ENCODE measurements at places on chromosomes 1 and 21.

GRCh38 chr1:160623227-160623633 is 23.6 kb downstream of the SLAMF1 start:
- DNase-seq, result no peak

DNA sequence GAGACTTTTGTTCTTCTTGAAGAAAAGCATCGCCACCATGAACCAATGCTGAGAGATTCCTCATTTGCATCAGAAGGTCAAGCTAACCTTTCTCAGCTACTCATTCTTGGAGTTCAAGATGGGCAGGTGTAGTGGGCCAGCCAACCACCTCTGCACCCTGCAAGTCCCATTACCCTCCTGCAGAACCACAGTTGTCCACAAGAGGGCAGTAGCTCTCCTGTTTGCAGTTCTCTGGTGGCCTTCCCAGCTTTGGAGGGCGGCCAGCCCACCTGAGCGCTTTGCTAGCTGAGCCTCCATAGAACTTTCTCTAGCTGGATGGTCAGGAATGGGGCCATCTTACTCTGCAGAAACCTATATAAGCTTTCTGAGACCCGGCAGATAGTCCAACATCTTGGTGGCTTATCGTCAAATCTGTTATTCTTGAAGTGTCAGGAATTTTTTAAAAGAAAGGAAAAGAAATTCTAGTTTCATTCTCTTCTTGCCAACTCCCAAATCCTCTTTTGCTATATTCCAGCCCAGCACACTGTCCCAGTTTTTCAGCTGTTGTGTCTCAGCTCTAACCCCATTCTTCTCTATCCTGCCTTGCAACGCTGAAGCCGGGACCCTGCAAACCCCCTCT is 11.0 kb upstream of the LMX1A start:
- peak; percentile 48 for DNase-seq

GRCh38 chr1:76547916-76548315 is 319.4 kb upstream of the ST6GALNAC5 start:
- no peak for DNase-seq

DNA sequence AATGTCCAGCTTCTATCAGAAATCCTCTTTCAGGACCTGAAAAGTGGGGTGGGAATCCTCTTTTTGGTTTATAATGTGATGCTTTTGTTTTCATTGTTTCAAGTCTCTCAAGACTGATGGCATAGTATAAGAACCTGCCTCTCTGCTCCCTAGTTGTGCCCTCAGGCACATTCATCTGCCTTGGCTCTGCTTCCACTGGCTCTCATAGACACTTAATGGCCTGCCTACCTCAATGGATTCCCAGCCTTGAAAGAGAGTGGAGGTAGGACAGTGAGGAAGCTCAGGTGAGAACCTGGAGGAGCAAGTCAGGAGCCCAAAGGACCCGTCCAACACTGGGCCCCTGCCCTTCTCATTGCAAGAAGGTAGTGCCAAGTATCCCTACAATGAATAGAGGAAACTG is 4.8 kb downstream of the TTLL7 start:
- no peak for DNase-seq

GRCh38 chr1:150321826-150322166 is 463 bp downstream of the PRPF3 start:
- DNase-seq, result no peak

GRCh38 chr1:25845664-25846063 is 13.6 kb downstream of the AUNIP start:
- no peak for DNase-seq

GRCh38 chr1:10628685-10629084 is 153.9 kb downstream of the PEX14 start:
- DNase-seq, result no peak

GRCh38 chr1:68800182-68800581 is 303.3 kb upstream of the DEPDC1 start:
- DNase-seq, result no peak
